WTC11 (cell line): ENCODE measurements at places on chromosomes 7 and 10.
A peak's percentile ranks its signal among the peaks of the same experiment; 100 is the strongest.

GRCh38 chr10:63671317-63671937 is 150.2 kb downstream of the REEP3 start:
- no peak for DNase-seq

GRCh38 chr10:89494575-89494974 is 40.8 kb downstream of the SLC16A12 start:
- no peak for DNase-seq

GRCh38 chr10:103936022-103936421 is 18.0 kb upstream of the STN1 start:
- no peak for DNase-seq

GRCh38 chr7:115526278-115526677 is 504.3 kb downstream of the TFEC start:
- DNase-seq = peak; percentile 10

DNA sequence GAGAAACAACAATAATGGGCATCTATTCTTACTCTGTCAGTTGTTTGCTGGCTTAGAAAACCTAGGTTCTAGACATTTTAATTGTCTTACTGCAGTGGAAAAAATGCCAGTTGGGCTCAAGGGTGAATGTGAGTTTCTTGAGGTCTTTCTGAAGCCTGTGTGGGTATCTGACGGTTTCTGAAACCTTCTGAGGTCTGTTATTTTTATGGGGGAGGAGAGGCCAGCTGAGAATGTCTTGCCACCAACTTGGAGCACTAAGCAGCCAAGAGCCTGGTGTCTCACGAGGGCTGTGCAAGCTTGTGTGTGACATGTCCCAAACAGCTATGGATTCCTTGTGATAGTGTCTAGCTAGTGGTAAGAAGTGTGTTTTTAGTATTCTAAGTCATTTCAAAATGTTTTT is 24.2 kb upstream of the DDC start:
- DNase-seq = no peak

DNA sequence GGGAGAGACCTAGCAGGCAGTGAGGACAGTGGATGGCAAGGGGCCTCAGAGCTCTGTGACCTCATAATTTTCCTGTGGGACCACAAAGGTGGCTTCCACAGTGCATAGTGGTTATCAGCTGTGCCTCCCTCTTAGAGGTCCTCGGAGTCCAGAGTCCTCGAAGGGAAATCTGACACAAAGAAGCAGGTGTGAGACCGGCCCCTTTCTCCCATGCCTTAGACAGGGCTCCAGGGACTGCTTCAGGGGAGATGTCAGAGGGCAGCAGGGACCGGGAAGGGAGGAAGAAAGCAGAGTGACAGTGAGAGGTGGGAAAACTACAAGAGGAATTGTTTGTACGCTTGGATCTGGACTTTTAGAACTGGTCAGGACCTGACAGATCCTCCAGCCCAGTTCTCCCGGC is 66.3 kb downstream of the BAMBI start:
- DNase-seq = no peak

DNA sequence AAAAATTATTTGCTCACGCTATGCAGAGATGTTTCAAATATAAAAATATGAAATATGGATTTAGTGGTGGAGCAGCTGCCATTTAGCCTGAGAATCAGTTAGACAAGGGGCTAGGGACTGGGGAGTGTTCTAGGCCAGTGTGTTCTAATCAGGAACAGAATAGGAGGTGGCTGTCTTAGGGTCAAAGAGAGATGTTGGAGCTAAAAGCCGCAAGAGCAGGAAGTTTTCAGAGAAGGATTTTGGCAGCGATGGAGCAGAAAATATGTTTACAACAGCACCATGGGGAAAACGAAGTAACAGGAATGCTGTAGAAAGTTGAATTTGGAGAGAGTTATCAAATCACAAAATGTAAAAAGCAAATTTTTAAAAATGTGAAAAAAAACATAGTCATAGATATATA is 314.0 kb upstream of the SEMA3A start:
- no peak for DNase-seq

GRCh38 chr7:118182593-118183427 is 1.2 kb upstream of the LSM8 start:
- DNase-seq = no peak

GRCh38 chr7:98548971-98549370 is 68.1 kb upstream of the NPTX2 start:
- no peak for DNase-seq

- DNase-seq = no peak
Observed at GRCh38 chr10:12287772-12288171, 61.6 kb upstream of the CAMK1D start.

DNA sequence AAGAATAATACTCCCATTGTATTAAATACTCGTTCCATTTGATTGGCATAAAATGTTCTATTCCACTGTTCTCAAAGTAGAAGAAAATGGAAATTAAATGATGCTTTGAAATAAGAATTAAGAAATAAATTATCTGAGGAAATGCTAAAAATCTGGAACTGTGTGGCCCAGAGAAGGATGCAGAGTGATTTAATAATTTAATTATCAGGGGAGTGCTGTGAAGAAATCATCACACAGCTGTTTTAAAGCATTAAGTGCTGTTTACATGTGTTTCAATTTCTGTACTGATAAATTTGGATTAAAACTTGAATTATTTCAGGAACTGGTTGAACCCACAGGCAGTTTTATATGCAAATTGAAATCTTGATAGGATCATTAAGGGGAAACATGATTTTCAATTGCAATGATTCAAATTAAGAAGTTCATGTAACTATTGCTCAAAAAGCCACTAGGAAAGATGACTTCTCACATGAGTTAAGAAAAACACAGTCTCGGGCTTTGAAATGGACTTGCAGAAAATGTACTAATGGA is 56.3 kb downstream of the COL28A1 start:
- DNase-seq = no peak

DNA sequence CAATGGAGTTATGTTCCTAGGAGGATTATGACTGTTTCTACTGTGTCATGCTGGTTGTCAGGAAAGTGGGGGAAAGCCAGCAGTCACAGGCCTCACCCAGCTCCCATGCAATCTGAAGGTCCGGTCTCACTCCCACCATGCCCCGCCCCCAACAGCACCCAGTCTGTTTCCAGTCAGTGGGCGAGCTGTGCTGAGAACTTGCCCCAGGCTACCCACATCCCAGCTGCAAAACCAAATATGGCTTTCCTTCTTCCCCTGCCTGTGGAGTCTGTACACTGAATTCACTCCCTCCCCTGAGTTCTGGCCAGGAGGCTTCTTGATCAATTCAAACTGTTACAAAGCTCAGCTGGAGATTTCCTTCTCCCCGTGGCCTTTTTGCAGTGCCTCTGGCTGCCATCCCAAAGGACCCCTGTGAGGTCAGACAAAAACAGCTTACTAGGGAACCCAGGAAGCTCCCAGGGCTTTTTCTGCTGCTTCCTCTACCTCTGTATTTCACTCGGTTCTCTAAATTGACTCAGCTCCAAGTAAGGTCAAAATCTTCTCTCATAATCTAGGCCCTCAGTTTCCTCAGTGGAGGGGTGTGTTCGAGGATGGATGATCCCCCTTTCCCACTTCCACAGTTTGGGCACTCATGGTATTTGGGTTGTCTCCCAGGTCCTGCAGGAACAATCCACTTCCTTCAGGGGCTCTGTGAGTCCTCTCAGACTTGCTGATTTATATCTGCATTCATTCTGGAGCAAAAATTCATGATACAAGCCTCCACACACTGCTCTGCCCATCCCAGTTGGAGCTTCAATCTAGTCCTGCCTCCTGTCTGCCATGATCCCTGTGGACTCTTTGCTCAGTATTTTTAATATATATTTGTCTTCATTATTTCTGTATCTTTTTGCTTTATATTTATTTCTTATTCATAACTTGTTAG is 205.5 kb downstream of the SEMA3D start:
- DNase-seq = no peak

- DNase-seq = no peak
Observed at GRCh38 chr7:14305233-14305866, 315.9 kb upstream of the ETV1 start.

DNA sequence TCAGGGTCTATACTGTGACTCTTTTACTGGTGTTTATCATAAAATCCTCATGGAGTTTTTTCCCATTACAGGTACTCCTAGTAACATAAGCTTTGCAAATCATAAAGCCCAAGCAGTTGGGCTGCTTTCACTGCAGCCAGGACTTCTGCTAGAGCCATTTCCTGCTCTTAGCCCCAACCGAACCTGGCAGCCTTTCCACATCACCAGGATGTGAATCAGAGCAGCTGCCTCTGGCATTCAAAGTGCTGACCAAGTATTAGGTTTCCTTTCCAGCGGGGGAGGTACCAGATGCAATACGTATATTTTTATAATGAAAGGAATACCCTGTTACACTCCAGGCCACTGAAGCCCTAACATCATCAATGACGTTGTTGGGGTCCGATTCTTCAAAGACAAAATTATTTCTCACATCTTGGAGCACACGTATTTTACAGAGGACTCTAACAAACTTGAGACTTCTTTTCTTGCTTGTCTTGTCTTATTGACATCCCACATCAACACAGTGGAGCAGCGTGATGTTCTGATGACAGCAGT is 3.6 kb upstream of the HTR5A start:
- no peak for DNase-seq

DNA sequence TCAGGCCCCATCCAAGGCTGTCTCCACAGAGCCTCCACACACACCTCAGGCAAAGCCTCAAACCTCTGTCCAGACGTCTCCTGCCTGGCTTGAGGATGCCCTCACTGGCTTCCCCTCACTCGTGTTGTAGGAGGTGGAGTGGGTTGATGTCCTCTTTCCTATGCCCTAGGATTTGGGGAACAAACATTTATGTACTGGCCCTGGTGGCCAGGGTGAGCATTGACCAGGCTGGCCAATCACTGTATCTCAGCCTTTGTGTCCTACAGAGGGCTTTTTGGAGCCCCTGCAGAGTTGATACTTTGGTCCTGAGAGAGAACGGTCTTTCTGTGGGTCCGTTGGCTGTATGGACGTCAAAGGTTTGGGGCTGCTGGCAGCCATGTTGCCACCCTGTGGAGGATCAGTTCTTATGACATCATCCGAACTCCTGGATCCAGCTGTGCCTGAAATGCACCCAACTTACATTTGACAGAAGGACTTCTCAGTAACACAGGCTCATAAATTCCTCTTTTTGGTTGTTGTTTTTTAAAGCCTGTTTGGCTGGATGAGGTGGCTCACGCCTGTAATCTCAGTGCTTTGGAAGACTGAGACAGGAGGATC is 2.3 kb upstream of the GRID2IP start:
- no peak for DNase-seq

GRCh38 chr10:114624951-114625780 is 32.9 kb downstream of the ABLIM1 start:
- no peak for DNase-seq

DNA sequence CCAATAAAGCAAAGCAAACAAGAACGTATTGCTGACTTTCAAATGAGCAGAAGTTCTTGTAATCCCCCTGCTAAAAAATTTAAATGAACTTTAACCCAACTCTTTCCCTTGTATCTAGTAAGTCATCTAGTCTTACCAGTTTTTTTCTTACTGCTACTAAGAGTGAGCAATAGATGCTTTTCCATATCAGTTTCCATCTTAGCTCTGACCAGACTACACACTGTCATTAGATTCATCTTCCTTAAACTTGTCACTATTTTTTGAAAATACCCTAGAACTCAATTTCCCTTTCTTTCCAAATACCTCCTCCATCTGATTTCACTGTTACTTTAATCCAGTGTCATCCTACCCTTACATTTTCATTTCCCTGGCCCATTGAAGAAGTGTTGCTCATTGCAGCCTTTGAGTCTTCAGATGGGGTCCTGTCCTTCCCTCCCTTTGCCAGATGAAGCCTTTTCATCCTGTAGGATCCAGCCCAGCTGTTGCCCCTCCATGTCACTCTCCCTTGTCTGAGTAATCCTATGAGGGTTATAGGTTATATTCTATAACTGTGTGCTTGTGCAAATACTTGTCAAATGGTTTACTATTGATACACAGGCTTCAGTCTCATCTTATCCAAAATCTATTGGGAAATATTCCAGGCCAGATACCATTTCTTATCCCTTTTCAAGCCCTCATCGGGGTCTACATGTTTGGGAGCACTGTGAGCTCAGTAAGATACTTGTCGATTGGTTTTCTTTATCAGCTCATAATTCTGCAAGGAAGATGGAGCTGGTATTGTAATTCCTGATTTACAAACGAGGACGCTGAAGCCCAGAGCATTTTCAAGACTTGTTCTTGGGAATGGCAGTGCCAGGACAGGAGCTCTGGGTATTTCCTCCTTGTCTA is 51.5 kb upstream of the ITGB1 start:
- no peak for DNase-seq

- no peak for DNase-seq
Observed at GRCh38 chr10:12511651-12512050, 162.3 kb downstream of the CAMK1D start.

- no peak for DNase-seq
Observed at GRCh38 chr7:24713850-24714675, 43.2 kb downstream of the GSDME start.

- DNase-seq = no peak
Observed at GRCh38 chr10:78787125-78787524, 281.6 kb upstream of the ZMIZ1 start.

GRCh38 chr7:77543910-77544309 is 6.8 kb downstream of the PTPN12 start:
- no peak for DNase-seq

DNA sequence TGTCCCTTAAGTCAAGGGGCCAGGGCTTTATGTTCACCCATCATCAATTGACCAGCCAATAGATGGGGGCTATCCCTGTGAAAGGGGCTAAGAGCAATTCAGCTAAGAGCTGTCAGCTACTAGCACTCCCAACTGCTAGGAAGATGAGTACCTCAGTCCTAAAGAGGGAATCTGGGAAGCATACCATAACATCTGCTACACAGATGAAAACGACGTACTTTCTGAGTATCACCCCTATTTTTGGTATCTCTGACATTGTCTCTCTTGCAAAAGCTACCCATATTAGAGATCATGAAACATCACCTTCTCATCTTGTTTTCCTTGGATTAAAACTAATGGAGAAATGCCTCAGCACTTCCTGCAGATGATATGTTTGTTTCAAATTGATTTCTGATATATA is 7.5 kb upstream of the SMNDC1 start:
- DNase-seq = no peak

GRCh38 chr10:125121003-125121402 is 39.4 kb downstream of the CTBP2 start:
- DNase-seq = no peak

DNA sequence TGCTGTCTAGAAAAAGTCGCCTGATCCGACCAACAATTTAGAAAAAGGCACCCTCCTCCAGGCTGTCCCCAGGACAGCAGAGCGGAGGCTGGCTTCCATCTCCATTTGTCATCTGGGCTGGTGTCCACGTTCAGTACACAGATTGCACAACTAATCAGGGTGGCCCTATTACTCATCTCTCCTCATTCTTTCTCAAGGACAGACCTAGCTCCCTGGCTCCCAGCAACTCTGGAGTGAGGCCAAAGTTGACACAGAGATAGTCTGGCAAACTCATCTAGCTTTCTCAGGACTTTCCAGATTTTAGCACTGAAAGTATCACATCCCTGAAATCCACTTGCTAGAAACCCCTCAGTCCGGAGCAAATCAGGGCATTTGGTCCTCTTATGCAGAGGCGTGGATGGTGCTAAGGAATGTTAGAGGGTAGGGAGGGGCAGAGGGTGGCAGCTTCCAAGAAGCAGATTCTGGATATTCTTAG is 75.1 kb downstream of the DNAH11 start:
- DNase-seq = no peak
